ENCODE measurements at places on chromosomes 6 and 20. TPM values are rescaled to one million over a fixed set of nuclear protein-coding genes. Genes with fewer than 3 reads are reported as not detected.
A peak's percentile ranks its signal among the peaks of the same experiment; 100 is the strongest.

GRCh38 chr6:20200761-20201630 is 11.3 kb downstream of the MBOAT1 start:
- peak overlapping the region; percentile 85 for H3K27ac ChIP-seq
- H3K27me3 ChIP-seq, result no peaks in the 10 kb centered on the region
- H3K36me3 ChIP-seq, result no peaks in the 10 kb centered on the region
- no peak for DNase-seq
- no peak overlapping the region for H3K4me3 ChIP-seq

- peaks cover 11% of the 10 kb centered on the region for H3K4me1 ChIP-seq
- H3K27ac ChIP-seq, result peak overlapping the region; percentile 18
- DNase-seq, result no peak
- no peak overlapping the region for H3K4me3 ChIP-seq
Observed at GRCh38 chr20:53959911-53960578, 110.3 kb downstream of the BCAS1 start.

PKIB gene
- 1.1 TPM for total RNA-seq

GRCh38 chr20:63202021-63202420 is 13.9 kb downstream of the YTHDF1 start:
- no peaks in the 10 kb centered on the region for H3K27me3 ChIP-seq
- no peak for DNase-seq
- H3K36me3 ChIP-seq, result peaks cover 8% of the 10 kb centered on the region

- H3K36me3 ChIP-seq, result no peaks in the 10 kb centered on the region
- no peak for DNase-seq
- no peak overlapping the region for H3K4me3 ChIP-seq
- H3K27me3 ChIP-seq, result peaks cover 34% of the 10 kb centered on the region
- H3K27ac ChIP-seq, result no peak overlapping the region
Observed at GRCh38 chr6:142551274-142551811, 249.5 kb downstream of the ADGRG6 start.

DNA sequence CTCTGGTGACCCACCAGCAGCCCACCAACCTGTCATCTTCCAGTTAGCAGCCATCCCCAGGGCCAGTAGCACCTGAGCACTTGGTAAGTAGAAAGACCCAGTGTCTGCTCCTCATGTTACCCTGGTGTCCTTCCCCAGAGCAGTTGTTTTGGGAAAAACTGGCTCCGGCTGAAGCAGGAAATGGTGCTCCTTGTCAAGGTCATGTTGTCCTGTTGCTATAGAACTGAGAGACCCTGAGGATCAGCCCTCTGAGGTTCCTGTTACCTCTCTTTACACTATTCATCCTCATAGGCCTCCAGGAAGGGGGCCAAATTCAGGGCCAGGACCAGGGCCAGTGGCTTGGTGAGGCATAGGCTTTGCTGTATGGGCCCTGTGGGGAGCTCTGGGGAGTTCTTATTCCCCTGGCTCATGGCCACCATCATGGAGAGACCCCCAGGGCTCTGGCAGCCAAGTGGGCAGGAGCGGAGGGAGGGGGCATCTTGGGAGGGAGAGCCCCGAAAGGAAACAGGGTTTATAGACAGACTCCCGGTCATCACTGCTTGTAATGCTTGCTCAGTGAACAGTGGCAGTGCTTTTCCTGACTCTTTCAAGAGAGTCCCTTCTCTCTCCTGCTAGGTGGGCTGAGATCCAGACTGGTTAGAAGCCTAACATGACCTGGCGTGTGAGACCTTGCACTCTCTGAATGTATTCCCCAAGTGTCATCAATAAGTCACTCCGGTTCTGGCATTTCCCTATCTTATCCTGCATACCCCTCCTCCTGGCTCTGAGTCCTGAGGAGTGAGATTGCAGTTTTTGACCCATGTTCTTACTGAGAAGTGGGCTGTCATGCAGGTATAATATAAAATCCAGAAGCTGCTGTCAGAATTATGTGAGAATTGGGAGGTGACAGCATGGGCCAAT is 50.7 kb downstream of the PPARD start:
- H3K27ac ChIP-seq, result no peak overlapping the region
- DNase-seq, result no peak
- peaks cover 16% of the 10 kb centered on the region for H3K4me1 ChIP-seq
- H3K27me3 ChIP-seq, result no peaks in the 10 kb centered on the region
